ENCODE measurements at places on chromosomes 11 and 22.
A peak's percentile ranks its signal among the peaks of the same experiment; 100 is the strongest.

DNA sequence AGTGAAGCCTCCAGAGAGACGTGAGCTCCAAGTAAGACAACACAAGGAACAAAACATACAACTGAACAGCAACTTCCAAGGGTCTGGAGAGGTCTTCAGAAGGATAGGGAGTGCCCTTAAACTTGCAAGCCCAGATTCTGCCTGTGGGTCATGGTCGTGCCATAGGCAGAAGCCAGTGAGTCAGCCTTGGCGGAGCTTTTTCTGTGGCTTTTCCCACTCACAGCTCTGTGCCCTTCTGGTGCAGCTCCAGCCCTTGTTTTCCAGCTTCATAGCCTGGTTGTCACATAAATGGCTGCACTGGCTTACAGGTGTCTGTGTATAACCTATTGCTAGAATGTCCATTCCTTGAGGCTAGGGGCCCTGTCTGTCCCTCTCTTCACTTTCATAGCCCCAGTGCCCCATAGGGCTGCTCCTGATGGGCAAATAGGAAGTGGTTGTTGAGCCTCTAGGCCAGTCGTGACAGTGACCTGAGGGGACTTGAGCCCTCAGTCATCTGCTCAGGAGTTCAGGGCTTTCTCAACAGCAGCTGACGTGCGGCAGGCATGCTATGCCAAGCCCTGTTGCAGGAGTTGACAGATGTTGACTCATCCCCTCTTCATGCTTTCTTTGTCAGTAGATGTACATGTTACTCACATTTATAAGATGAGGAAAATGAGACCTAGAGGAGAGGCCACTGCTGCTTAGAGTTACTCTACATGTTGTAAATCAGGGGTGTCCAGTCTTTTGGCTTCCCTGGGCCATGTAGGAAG lies 7.4 kb downstream of the MED15 start:
- no peak for DNase-seq

GRCh38 chr22:23571486-23571885 lies 8.6 kb downstream of the IGLL1 start:
- DNase-seq: no peak

- peak; percentile 81 for DNase-seq
Measured at GRCh38 chr11:117226388-117227385, 5.2 kb downstream of the PCSK7 start.

DNA sequence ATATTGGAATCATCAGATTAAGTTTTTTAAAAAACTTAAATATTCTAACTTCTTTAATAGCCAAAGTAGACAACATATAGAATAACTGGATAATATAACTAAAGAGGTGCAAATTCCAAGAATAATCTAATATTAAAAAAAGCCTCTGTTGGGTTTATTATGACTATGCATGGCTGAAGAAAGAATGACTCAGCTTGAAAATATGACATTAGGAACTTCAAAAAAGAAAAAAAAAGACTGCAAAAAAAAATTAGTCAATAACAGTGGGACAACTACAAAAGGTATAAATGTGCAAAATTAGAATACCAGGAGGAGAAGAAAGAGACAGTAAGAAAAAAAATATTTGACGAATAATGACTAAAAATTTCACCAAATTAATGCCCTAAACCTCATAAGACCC lies 1178.0 kb downstream of the JRKL start:
- no peak for DNase-seq

DNA sequence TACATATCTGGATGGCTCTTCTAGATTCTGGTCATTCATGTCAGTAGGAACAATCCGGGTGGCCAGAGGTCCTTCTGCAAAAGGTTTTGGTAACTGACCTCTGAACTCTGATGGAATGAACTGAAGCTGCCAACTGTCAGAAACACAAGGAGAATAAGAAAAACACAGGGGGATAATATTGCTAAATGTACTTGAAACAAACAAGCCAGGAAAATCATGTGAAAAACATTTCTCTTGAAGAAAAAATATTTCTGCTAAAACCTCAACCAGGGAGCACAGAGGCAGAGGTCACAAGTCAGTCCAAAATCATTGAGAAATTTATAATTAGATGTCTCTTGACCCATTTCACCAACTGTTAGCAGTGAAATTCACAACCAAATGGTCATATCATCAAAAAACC lies 35.2 kb downstream of the ALG9 start:
- no peak for DNase-seq

DNA sequence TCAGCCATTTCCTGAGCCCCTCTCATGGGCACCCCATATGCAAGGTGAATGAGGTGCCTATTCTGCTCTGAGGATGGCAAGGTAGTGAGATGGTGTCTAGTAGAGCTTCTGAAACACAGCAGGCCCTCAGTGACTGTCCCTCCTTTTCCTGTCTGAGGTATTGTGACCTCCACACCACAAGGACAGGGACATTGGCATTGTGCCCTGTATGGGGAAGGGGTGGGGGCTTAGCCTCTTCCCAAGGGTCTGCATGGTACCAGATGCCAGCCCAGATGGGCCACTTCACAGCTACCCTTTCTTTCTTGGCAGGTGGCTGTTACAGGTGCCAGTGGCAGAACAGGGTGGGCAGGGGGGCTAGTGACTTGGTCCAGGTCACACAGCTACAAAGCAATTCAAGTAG lies 78.8 kb downstream of the CABIN1 start:
- no peak for DNase-seq

DNA sequence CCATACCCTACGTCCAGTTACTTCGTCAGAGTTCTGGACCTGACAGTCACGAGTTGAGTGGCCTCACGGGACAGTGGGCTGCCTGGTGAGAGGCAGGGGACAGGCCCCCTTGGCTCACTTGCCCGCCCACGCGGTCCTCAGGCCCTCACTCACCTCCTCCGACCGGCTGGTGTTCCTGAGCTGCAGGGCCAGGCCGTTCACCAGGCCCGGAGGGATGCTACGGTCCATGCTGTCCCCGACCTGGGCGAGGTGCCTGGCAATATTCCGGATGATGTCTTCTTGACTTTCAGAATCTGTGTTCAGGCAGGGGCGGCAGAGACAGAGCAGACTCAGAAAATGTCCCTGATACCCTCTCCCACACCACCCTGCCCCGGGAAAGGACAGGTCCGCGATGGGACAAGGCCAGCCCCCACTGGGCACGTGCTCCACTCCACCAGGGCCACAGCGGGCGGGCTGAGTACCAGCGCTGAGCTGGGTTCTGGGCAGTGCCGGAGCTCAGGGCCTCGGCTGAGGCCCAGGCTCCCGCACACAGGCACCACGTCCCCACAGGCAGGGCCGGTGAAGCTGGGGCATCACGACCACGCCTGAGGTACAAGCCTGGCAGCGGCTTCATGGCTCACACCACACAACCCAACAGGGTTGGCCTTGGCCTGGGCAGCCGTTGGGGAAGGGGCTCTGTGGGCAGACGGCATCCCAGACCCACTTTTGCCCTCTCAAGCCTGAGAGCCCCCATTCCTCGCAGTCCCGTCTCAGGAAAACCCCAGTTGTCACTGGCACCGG lies 34.9 kb downstream of the BID start:
- DNase-seq: no peak

- DNase-seq: no peak
Measured at GRCh38 chr22:20648306-20648903, 125.5 kb upstream of the SERPIND1 start.

DNA sequence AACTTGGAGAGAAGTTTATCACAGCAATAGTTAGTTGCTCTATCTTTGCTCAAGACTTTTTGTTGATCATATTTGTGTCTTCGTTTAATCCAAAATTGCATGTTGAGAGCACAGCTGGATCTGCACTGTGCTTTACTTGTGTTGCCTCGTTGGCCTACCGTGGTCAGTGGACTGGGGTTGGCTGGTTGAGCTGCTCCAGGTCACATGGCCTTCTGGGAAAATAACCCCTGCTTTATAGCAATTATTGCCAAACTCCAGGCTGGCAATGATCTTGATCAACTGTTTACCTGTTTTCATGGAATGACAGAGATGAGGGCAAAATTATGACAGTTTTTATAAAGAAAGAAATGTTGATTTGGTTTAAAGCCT lies 5.7 kb upstream of the PLET1 start:
- DNase-seq: no peak
